ENCODE measurements at places on chromosomes 7 and 10. TPM values are rescaled to one million over a fixed set of nuclear protein-coding genes. Genes with fewer than 3 reads are reported as not detected.

GRCh38 chr7:99170730-99171074 lies 26.8 kb upstream of the SMURF1 start:
- no peaks in the 10 kb centered on the region for H3K36me3 ChIP-seq
- H3K4me1 ChIP-seq: no peaks in the 10 kb centered on the region
- H3K27ac ChIP-seq: no peak overlapping the region
- no peak overlapping the region for H3K4me3 ChIP-seq
- DNase-seq: no peak

GRCh38 chr10:108902619-108903285 lies 1020.6 kb downstream of the XPNPEP1 start:
- H3K4me3 ChIP-seq: no peak overlapping the region
- H3K27me3 ChIP-seq: no peaks in the 10 kb centered on the region
- DNase-seq: no peak

GRCh38 chr7:121113288-121113687 lies 124.8 kb downstream of the CPED1 start:
- H3K4me1 ChIP-seq: no peaks in the 10 kb centered on the region
- peaks cover 97% of the 10 kb centered on the region for H3K36me3 ChIP-seq
- H3K27ac ChIP-seq: no peak overlapping the region
- no peak for DNase-seq

GRCh38 chr7:33711231-33712019 lies 193.9 kb upstream of the BMPER start:
- no peak for DNase-seq
- no peaks in the 10 kb centered on the region for H3K36me3 ChIP-seq
- no peaks in the 10 kb centered on the region for H3K4me1 ChIP-seq
- no peaks in the 10 kb centered on the region for H3K27me3 ChIP-seq
- no peak overlapping the region for H3K4me3 ChIP-seq

GRCh38 chr10:23095966-23096801 lies 805 bp downstream of the MSRB2 start:
- peaks cover 14% of the 10 kb centered on the region for H3K4me1 ChIP-seq
- DNase-seq: peak; percentile 57
- H3K4me3 ChIP-seq: peak overlapping the region; percentile 87
- no peaks in the 10 kb centered on the region for H3K27me3 ChIP-seq
- no peaks in the 10 kb centered on the region for H3K36me3 ChIP-seq

- H3K27me3 ChIP-seq: peaks cover 14% of the 10 kb centered on the region
- no peaks in the 10 kb centered on the region for H3K36me3 ChIP-seq
- H3K27ac ChIP-seq: no peak overlapping the region
- no peak for DNase-seq
- H3K4me1 ChIP-seq: no peaks in the 10 kb centered on the region
- no peak overlapping the region for H3K4me3 ChIP-seq
These were observed 161.4 kb upstream of the EEPD1 start for GRCh38 chr7:35991511-35992232.

DNA sequence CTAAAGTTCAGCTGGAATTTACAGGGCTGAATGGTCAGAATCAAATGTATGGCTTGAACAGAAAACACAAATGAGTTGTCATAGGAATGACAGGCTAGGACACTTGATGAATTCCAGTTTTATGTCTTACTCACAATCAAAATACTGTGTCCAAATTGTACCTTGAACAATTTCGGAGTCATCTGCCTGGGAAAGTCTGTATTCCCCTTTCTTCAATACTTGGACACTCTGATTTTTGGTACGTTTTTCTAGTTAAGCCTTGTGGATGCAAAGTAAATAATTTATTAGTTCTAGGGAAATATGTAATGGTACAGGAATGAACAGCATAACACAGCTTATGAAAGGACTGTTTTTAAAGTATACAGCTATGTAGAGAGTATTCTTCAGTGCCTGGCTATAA lies 100.4 kb downstream of the ITGB8 start:
- H3K27me3 ChIP-seq: no peaks in the 10 kb centered on the region
- DNase-seq: no peak
- H3K27ac ChIP-seq: no peak overlapping the region
- no peak overlapping the region for H3K4me3 ChIP-seq
- H3K4me1 ChIP-seq: no peaks in the 10 kb centered on the region
- no peaks in the 10 kb centered on the region for H3K36me3 ChIP-seq

DNA sequence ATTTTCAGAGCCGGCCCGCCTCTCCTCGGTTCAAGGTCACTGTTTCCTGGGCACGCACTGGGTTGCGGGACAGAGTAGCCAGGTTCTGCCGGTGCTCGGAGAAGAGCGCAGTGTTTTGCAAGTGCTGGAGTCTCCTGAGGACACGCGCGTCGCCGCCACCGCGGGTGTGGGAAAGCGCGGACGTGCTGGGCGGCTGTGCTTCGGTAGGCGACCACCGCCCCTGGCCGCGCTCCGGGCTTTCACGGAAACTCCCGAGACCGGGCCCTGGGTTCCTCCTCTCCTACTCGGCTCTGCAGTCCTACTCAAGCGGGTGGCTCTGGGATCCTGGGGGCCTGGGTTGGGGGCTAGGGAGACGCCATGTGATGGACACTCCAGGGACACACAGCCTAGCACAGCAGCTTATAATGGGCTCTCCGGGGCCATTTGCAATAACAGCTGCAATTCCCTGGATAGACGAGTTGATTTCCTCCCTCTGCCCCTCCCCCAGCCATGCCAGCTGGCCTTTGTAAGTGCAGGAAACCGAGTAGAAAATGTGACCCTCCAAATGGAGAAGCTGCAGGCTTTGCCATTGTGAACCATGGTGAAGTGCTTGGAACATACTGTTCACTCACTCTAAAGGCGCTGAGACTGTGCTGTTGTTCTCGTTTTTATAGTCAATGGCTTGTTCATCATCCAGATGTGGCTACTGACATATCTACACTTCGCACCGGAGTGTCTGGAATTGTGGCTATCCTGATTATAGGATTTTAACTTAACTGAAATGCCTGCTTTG lies 2.1 kb downstream of the FRAT1 start:
- no peak overlapping the region for H3K4me3 ChIP-seq
- H3K27me3 ChIP-seq: no peaks in the 10 kb centered on the region
- DNase-seq: no peak
- H3K4me1 ChIP-seq: peaks cover 7% of the 10 kb centered on the region
- H3K27ac ChIP-seq: no peak overlapping the region

DNA sequence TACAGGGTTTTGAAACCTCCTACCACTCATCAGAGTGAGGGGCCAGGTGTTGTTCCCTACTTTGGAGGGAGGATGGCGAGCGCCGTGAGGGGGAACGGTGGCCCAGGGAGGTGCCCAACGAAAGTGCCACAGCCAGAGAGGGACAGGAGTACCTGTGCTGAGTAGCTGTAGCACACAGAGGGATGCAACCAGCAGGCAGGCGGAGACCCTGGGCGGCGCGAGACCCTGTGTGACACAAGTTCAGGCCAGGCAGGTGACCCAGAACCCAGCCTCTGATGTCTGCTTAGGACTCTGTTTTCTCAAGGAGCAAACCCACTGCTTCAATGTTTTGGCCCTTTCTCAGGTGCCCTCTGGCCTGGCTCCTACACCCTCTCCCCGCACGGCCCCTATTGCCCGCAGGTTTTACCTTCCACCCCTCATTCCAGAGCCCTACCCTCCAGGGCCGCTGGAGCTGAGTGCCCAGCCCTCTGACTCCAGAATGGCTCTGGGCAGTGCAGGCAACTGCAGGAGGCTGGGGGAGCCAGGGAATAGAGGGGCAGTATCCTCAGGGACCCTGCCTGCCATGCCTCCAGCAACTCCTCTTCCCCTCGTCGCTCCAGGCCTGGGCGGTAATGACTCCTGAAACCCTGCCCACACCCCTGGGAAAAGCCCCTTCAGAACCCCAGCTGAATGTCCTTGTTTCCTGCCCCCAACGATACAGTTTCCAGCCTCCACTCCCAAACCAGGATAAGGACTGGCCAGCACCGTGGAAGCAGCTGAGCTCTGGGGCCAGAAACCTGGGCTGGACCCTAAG lies 164.1 kb upstream of the RHEB start:
- H3K4me1 ChIP-seq: peaks cover 9% of the 10 kb centered on the region
- H3K27ac ChIP-seq: no peak overlapping the region
- H3K36me3 ChIP-seq: no peaks in the 10 kb centered on the region
- H3K4me3 ChIP-seq: no peak overlapping the region
- DNase-seq: no peak
- peaks cover 45% of the 10 kb centered on the region for H3K27me3 ChIP-seq

SH2D4B gene
- not detected for polyA plus RNA-seq

GNG11 gene
- polyA plus RNA-seq: not detected

WIPF3 gene
- polyA plus RNA-seq: 1.0 TPM

DNAJC12 gene
- polyA plus RNA-seq: 54.4 TPM

AEBP1 gene
- 0.03 TPM for polyA plus RNA-seq

Data from K562 (cell line).